D341Med (cell line): ENCODE measurements at places on chromosomes 3 and 15.
A peak's percentile ranks its signal among the peaks of the same experiment; 100 is the strongest.

- no peak for DNase-seq
Observed at GRCh38 chr15:80041494-80042253, 17.8 kb upstream of the ZFAND6 start.

DNA sequence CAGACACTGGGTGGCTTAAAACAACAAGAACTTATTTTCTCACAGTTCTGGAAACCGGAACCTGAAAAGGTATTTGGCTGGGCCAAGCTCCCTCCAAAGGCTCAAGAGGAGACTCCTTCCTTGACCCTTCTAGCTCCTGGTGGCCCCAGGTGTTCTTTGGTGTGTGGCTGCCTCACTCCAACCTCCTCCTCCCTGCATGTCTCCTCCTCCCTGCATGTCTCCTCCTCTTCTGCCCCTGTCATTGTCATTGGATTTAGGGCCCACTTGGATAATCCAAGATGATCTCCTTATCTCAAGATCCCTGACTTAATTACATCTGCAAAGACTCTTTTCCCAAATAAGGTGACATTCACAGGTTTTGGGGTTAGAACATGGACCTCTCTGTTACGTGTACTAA lies 69.8 kb upstream of the MFGE8 start:
- peak; percentile 70 for DNase-seq

DNA sequence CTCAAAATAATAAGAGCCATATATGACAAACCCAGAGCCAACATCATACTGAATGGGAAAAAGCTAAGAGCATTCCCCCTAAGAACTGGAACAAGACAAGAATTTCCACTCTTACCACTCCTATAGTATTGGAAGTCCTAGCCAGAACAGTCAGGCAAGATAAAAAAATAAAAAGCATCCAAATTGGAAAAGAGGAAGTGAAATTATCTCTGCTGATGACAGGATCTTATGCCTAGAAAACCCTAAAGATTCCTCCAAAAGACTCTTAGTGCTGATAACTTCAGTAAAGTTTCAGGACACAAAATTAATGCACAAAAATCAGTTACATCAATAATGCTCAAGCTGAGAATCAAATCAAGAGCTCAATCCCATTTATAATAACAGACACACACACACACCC lies 45.9 kb upstream of the SLC2A2 start:
- no peak for DNase-seq

DNA sequence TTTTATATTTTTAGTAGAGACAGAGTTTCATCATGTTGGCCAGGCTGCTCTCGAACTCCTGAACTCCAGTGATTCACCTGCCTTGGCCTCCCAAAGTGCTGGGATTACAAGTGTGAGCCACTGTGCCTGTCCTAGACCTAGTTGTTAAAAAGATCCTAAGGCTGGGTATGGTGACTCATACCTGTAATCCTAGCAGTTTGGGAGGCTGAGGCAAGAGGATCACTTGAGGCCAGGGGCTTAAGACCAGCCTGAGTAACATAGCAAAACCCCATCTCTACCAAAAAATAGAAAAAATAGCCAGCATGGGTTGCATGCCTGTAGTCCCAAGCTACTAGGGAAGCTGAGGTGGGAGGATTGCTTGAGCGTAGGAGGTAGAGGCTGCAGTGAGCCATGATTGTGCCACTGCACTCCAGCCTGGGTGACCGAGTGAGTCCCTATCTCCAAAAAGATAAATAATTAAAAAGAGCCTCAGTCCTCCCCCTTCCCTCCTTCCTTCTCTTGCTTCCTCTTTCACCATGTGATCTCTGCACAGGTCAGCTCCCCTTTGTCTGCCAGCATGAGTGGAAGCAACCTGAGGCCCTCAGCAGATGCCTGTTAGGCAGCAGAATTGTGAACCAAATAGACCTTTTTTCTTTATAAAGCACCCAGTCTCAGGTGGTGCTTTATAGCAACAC lies 9.8 kb upstream of the FNDC3B start:
- DNase-seq = no peak

GRCh38 chr3:53630547-53630946 lies 136.1 kb downstream of the CACNA1D start:
- DNase-seq = no peak

GRCh38 chr15:87387766-87388165 lies 868.8 kb downstream of the NTRK3 start:
- no peak for DNase-seq

GRCh38 chr15:73518180-73518862 lies 75.4 kb downstream of the REC114 start:
- no peak for DNase-seq

- DNase-seq = peak; percentile 85
Observed at GRCh38 chr3:33218446-33219174, at the start of gene SUSD5. Gene SUSD5, minus strand, starts transcription at chr3:33218810. Its CDS starts 13 bp downstream, at chr3:33218797.

- DNase-seq = no peak
Observed at GRCh38 chr15:35994876-35995275, 448.9 kb upstream of the DPH6 start.
